Stimulated activated CD8-positive, alpha-beta memory T cell treated with anti-CD3 and anti-CD28 coated beads, Interleukin-4, amount 100 ng/mL, for 1 hour (primary cell): ENCODE measurements at places on chromosomes 4 and X.

- DNase-seq: no peak
Observed at GRCh38 chr4:151955721-151956380, 195.0 kb upstream of the GATB start.

GRCh38 chr4:172485007-172485406, 671.8 kb downstream of the GALNTL6 start:
- no peak for DNase-seq

GRCh38 chr4:2083826-2084160, 24.7 kb downstream of the NAT8L start:
- DNase-seq: no peak

DNA sequence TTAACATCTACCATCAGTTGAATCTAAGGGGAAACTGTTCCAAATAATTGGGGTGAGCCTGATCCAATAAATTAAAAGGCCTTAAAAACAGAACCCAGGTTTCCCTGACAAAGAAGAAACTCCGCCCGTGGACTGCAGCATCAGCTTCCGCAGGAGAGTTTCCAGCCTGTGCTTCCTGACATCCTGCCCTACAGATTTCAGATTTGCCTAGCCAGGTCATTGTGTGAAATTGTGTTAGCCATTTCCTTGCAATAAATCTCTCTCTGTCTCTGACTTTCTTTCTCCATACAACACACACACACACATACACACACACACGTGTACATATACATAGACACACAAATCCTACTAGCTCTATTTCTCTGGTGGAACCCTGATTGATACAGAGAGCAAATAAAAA, 48.3 kb upstream of the LCORL start:
- DNase-seq: no peak

DNA sequence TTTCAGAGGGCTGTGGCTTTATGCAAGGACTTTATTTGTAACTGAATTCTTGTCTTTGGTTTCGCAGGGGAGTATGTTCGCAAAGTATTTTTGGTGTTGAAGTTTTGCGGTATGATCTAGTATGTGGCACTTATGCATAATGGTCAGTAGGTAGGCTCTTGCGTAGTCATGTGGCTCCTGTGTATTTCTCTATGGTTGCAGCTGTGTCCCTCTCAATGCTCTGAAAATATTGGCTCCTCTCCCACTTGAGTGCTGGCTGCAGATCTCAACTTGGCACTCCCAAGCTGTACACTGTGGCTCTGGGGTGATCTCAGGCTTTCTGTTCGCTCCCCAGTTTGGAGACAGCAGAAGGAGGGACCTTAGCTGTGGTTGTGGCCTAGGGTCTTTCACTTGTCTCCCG, 24.8 kb downstream of the ARMCX5 start:
- no peak for DNase-seq

DNA sequence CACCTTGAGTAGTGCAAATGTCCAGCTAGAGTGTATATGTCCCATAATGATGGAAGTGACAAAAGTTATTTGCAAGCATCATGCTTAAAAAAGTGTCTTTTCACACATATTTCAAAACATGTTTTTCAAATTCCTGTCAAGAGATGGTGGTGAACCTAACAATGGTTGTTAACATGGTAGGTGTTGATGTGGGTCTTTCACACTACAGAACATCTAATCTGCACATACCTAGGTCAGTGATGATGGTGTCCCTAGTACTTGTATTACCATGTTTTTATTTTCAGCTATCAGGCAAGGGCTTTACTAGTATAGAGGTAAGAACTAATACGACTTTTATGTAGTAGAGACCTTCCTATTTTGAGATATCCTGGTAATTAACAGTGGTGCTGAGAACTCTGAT, 3.4 kb upstream of the ATXN3L start:
- DNase-seq: no peak

DNA sequence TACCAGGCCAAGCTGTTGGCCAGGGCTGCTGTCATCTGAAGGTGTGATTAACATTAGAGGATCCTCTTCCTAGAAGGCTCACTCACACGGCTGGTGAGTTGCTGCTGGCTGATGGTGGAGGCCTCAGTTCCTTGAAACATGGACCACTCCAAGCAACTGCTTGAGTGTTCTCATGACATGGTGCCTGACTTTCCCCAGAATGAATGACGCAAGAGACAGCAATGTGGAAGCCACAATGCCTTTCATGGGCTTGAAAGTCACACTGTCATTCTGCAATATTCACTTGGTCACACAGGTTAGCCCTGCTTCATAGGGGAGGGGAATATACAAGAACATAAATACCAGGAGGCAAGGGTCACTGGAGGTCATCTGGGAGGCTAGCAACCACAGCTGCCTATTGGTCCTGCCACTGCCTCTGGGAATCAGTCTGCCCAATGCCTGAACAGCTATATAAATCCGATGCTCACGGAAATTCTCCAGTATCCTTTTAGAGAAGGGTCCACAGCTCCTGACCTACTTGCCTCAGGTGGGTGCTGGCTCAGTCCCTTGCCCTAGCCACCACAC, 97.1 kb upstream of the MAML3 start:
- no peak for DNase-seq

DNA sequence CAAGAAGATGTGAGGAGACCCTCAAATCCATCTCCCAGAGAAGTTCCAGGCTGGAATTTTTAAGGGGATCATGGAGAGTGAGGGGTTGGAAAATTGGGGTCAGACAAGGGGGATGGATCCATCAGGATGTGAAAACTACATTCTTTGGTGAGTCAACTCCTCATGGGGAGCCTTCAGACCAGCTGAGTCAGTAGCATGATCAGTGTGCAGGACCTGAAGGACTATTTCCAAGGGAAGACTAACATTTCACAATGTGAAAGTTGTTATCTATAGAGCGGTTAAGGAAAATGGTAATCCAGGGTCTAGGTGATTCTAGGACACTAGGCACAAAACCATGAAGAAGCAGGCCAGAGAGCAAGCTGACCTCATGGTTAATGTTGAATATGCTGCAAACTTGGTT, 38.6 kb upstream of the CEP135 start:
- no peak for DNase-seq
